ENCODE measurements at places on chromosomes 4 and X.

DNA sequence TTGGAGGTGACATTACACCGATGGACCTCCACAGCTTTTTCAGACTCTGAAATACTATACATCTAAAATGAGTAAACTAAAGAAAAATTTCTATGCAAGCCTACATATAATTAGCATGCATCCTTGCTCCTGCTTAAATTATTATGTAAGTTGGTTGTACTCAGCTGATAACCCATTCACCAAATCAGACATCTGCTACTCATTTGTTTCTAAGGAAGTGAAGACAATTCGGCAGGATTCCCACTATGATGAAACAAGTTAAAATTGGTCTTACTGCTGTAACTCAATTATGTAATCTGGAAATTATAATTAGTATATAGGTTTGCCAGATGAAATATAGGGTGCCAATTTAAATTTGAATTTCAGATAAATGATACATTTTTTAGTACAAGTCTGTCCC is 59.5 kb upstream of the FGF13 start:
- DNase-seq: no peak

GRCh38 chrX:70176938-70177533 is at the start of gene DGAT2L6:
Gene DGAT2L6 (plus strand): TSS chrX:70177483. CDS start chrX:70177583, 100 bp downstream.
- DNase-seq: no peak

GRCh38 chr4:88280228-88280795 is 4.0 kb downstream of the PPM1K start:
- DNase-seq: no peak

GRCh38 chrX:153400146-153401132 is 711 bp downstream of the PNMA6E start:
- peak; percentile 38 for DNase-seq

DNA sequence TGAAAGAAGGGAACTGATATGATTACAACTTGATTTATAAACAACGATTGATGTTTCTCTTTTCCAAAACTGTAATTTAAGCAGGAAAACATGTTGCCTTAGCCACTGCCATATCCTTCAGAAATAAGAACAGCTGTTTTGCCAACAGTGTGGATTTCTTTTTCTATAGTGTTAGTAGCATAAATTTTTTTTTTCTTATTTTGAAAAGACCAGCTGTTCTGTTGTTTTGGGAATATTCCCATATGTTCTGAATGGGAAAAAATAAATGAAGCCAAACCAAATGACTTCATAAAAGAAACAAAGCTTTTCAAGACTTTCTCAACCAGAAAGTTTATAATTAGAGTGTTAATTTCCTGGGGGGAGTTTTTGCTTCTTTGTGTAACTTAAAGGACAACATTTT is 83.9 kb upstream of the ARHGAP24 start:
- peak; percentile 39 for DNase-seq

- DNase-seq: no peak
These were observed 98.4 kb downstream of the ZNF827 start for GRCh38 chr4:145840162-145840768.

DNA sequence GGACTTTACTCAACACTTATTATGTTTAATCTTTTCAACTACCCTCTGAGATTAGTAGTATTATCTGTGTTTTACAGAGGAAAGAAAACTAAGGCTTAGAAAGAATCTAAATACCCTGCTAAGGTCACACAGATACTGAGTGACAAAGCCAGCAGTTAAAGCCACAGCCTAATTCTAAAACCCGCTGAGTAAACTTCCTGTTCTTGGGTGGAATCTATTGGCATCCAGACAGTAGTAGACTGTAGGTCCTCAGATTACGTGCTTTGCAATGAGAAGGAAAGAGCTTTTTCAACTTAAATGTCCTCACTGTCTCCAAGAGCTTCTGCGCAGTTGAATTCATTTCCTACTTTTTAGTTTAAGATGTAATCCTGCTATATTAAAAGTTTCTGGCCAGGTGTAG is 126.0 kb downstream of the TENM3 start:
- DNase-seq: no peak

DNA sequence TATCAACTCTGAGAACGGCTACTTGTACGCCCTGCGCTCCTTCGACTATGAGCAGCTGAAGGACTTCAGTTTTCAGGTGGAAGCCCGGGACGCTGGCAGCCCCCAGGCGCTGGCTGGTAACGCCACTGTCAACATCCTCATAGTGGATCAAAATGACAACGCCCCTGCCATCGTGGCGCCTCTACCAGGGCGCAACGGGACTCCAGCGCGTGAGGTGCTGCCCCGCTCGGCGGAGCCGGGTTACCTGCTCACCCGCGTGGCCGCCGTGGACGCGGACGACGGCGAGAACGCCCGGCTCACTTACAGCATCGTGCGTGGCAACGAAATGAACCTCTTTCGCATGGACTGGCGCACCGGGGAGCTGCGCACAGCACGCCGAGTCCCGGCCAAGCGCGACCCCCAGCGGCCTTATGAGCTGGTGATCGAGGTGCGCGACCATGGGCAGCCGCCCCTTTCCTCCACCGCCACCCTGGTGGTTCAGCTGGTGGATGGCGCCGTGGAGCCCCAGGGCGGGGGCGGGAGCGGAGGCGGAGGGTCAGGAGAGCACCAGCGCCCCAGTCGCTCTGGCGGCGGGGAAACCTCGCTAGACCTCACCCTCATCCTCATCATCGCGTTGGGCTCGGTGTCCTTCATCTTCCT is 2.7 kb downstream of the PCDH10 start:
- DNase-seq: no peak

DNA sequence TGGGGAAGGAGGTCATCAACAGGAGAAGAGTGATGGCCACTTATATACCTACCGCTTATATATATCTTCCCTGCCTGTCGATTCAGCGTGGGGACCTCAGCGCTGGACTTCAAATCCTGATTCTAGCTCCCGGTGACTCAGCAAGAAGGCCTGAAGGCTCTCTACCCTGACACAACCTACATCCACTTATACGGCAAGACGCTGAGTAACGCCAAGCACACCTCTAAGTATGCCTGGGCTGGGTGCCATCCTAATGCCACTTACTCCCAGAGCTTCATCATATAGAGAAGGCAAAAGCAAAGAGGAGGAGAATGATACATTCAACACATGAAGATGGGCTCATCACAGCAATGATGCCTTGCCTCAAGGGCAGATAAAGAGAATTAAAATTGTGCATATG is 198.3 kb downstream of the CHIC2 start:
- DNase-seq: no peak

- DNase-seq: no peak
These were observed 30.7 kb downstream of the HMX1 start for GRCh38 chr4:8840816-8841455.

- no peak for DNase-seq
These were observed 110.8 kb downstream of the SPRY1 start for GRCh38 chr4:123507376-123507775.

DNA sequence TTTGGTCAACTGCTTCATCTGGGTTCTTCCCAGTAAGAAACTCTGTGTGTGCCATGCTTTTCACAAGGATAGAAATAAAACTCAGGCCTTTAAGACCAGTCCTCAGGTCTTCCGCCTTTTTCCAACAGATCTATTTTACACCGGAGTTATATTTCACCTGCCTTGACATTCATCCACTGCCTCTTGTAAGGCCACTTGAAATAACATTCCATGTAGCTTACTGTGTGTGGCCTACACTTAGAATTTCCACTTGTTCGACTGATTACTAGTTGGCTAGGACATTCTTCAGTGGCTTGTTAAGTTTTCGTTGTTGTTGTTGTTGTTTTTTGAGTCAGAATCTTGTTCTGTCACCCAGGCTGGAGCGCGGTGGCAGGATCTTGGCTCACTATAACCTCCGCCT is 92.8 kb upstream of the UNC5C start:
- DNase-seq: no peak

GRCh38 chr4:68249434-68249833 is 3.9 kb upstream of the TMPRSS11B start:
- DNase-seq: no peak

DNA sequence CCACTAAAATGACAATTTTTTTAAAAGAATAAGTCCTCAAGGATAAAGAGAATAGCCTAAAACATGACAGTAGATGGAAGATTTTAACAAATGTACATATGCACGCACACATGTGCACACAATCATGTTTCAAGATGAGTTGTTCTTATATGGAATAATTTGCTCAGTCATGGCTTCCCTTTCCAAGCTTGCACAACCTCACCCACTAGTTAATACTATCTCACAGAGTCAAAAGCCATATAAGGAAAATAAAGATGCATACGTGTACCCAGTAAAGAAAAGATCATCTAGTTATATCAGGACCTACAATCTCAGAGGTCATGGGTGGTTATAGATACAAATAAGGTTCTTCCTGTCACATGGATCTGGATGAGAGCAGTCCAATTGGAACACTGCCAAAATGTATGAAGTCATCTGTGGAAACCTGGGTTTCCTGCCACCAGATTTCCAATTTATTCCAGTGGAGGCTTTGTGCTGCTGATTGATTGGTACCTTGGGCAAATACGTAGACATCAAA is 56.1 kb downstream of the FAM13A start:
- peak; percentile 71 for DNase-seq

- no peak for DNase-seq
These were observed 46.6 kb downstream of the SOWAHB start for GRCh38 chr4:76851375-76851774.

- no peak for DNase-seq
These were observed 310.5 kb downstream of the RAPGEF2 start for GRCh38 chr4:159413306-159413943.

DNA sequence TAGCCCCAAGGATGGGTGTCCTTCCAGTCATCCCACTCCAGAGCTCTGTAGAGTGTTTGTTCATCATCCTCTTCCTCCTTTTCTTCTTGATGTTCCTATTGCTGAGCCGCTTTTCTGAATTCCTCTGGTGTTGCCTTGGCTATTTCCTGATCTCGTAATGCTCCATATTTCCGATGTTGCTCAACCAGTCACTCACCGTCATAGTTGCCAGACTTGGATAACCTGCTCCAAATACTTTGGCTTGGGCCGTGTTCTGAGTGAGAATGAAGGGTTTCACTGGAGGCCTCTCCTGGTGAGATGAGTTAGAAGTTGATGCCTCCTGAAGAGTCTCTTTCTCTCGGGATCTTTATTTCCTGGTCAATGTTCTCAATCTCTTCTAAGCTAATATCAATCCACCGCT is 27.8 kb upstream of the HNRNPD start:
- no peak for DNase-seq
